ENCODE measurements at places on chromosomes 1 and 21.

- DNase-seq, result no peak
Measured at GRCh38 chr1:191629836-191630235, 528.4 kb upstream of the RGS18 start.

DNA sequence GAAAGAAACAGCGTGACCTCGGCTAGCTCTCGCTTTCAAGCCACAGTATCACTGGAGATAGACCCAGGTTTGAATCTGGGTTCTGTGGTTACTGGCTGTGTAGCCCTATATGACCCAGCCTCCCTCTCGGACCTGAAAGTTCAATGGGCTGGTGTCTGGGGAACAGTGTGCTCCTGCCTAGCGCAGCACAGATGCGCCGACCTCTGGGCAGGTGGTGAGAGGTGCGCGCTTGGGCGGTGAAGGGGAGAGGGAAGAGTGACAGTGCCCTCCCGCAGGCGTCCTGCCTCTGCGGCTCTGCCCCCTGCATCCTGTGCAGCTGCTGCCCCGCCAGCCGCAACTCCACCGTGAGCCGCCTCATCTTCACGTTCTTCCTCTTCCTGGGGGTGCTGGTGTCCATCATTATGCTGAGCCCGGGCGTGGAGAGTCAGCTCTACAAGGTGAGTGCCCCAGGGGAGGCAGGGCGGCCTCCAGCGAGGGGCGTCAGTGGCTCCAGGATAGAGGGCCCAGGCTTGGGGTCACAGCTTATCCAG is 10.5 kb downstream of the SERINC2 start:
- DNase-seq, result no peak

DNA sequence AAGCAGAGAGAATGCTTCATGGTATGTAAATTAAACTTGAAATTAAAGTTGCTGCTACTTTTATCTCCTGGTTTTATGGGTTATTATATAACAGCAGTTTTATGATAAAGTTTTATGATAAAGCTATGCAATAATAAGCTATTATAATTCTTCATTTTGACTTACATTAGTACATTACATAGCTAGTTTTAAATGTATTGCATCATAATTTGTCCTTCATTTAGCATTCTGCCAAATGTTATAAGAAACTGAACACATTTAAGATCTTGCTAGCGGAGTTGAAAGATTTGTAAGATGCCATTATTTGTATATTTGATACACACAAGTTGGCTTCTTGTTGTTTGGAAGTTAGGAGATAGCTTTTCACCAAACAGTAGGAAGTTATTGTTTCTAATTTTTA is 101.6 kb downstream of the LRRC40 start:
- DNase-seq, result no peak

- no peak for DNase-seq
Measured at GRCh38 chr1:105934806-105935205, 1121.7 kb upstream of the PRMT6 start.

- no peak for DNase-seq
Measured at GRCh38 chr1:30892671-30893073, 15.9 kb downstream of the SDC3 start.

GRCh38 chr1:178075333-178075732 is 18.6 kb upstream of the RASAL2 start:
- DNase-seq, result no peak

GRCh38 chr1:26923711-26924110 is 2.2 kb downstream of the NUDC start:
- no peak for DNase-seq

DNA sequence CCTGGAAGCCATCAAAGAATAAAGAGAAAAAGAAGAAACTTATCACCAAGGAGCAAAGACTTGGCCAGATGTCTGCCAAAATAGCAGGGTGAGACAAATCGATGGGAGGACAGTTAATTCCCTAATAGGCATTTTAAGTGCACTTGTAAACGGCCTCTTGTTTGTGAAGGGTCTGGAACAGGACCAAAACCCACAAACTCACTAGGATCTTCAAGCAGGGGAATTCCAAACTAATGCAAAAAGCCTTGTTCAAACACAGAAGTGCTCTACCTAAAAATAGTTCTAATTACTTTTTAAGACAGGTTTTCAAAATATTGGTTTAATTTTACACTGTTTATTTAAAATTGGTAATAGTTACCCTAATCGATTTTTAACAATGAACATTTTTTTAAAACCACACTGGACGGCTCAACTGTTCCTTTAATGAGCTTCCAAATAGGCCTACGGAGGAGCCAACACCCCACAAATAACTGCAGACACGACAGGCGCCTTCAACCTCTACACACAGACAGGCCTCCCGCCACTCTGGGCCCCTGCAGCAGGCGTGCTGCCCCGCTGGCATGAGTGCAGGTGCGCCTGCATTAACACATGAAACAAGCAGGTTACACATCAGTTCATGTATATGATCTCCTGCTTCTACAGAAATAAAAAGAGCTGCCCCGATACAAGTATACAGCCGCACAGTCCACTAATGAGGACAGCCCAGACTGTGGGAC is 15.8 kb downstream of the UBE2G2 start:
- DNase-seq, result no peak

DNA sequence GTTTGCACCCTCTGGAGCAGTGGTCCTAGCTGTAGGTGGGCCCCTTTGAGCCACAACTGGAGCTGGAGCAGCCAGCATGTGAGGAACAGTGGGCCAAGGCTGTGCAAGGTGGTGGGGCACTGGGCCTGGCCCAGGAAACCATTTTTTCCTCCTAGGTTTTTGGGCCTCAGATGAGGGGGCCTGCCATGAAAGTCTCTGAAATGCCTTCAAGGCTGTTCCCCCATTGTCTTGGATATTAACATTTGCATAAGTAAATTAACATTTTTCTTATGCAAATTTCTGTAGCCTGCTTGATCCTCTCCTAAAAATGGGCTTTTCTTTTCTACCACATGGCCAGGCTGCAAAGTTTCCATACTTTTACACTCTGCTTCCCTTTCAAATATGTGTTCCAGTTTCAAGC is 212.0 kb downstream of the NTNG1 start:
- DNase-seq, result no peak

GRCh38 chr21:45889961-45890360 is 91.6 kb upstream of the COL6A1 start:
- DNase-seq, result no peak

DNA sequence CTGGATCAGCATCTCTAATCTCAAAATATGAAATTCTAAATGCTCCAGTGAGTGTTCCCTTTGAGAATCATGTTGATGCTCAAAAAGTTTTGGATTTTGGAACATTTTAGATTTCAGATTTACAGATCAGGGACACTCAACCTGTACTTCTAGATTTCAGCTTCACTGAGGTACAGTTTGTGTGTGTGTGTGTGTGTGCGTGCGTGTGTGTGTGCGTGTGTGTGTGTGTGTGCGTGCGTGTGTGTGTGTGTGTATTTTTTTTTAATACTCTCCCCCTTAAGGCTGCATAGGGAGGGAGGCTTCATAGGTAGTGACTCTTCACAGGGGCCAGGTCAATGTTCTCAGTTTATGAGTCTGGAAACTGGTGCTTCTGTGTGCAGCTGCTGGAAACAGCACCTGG is 77.5 kb downstream of the BRINP2 start:
- no peak for DNase-seq

GRCh38 chr1:52436817-52437216 is 32.4 kb downstream of the PRPF38A start:
- no peak for DNase-seq

DNA sequence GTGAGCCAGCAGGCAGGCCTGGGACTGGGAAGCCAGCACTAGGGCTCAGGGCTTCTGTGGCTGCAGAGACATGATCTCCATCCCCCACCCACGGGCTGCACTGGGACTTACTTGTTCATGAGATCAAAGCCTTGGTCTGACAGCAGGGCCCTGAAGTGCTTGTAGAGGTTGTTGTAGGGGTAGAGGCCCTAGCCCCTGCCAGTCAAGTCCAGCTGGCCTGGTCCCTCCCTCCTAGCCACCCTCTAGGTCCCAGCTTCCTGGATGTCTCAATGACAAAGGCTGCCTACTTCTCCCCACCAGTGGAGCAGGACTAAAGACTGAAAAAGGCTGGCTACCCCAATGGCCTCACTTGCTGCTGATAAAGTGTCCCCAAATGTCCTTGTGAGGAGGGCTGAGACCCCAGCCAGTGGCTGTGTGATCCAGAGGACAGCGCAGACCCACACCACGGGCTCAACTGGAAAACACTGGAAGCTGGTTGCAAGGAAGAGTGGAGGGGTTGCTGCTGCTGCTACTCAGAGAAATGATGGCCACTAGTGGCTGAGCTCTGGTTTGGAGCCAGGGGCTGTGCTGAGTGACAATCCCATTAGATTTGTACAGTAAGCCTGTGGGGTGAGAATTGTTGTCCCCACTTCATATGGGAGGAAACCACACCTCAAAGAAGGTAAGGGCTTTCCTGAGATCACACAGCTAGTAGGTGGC is 1.4 kb downstream of the HTR1D start:
- DNase-seq, result no peak
